AG10803 (cell line): ENCODE measurements at places on chromosomes 1 and 21.

DNA sequence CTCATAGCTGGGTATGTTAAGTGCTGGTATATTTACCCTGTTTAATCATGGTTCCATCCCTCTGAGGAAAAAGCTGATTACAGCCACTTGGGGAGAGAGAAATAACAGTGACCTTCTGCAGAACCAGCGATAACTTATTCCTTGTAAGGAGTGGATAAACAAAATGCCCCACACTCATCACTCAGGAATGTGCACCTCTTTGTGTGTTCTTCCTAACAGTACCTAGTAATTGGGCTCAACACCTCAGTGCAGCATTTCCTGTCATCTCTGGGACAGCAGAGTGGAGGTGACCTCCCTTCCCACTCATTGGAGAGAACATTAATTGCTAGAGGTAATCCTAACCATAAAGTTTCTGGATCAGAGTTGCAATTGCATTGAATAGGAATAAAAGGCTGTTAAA lies 112.5 kb upstream of the F3 start:
- peak; percentile 43 for DNase-seq

DNA sequence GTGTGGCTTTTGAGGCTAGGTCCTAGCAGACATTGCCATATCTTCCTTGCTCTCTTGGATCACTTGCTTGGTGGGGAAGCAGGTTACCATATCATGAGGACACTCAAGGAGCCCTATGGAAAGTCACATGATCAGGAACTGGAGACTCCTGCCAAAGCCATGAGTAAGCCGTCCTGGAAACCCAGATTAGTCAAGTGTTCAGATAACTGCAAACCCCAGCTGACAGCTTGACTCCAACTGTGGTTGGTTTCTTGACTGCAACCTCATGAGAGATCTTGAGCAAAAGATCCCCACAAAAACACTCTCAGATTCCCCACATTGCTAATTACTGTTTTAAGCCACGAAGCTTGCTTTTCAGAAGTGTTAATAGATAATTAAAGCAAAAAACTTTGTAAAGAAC lies 58.6 kb downstream of the CACNA1E start:
- peak; percentile 1 for DNase-seq

DNA sequence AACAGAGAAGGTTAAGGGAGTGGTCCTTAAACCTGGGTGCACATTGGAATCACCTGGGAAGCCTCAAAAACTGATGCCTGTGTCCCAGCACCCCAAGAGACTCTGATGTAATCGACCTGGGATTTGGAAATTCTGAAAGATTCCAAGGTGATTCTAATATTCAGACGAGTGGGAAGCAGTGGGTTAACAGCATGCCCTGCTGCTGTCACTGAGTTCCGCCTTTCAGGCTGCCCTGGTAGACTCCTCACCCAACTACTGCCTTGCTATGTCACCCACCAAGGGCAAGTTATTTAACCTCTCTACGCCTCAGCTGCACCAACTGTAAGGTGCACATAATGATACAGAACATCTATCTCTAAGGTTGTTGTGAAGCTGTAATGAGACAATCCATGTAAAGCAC lies 59.2 kb downstream of the CD34 start:
- no peak for DNase-seq

GRCh38 chr1:82704393-82704792 lies 903.7 kb downstream of the ADGRL2 start:
- DNase-seq: no peak

DNA sequence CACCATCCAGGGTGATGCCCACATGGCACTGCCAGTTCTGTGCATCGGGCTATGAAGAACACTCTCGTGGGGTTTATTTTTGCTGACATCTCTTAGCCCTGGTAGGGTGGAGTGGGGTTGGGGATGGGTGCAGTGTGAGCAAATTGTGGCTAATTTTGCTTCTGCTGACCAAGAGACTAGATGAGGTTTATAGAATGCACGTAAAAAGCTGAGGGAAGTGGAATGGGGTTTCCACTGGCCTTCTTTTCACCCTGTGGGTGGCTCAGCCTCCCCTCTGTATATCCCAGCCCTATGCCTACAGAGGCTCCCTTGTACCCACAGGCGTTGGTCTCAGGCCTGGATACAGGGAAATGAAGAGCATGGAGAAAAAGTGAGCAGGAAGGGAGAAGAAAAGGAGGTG lies 44.1 kb upstream of the RAB4A start:
- no peak for DNase-seq

GRCh38 chr1:199723250-199723956 lies 304.1 kb upstream of the NR5A2 start:
- peak; percentile 52 for DNase-seq

- DNase-seq: no peak
These were observed 3.9 kb downstream of the KPRP start for GRCh38 chr1:152761609-152762213.

DNA sequence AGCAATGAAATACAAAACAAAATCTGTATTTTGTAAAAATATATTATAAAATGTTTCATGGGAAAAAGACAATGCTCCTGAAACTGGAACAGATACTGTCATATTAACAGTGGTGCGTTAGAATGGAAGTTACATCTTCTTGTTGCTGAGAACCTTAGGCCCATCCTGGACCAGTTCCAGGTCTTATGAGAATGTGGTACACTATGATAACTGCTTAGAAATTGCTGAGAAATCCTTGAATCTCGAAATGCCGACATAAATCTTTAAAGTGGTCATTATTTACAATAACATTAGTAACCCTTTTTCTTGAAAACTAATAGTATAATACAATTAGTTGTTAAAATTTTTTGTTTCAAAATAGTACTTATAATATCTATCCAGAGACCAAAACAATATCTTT lies 747.9 kb upstream of the NCAM2 start:
- DNase-seq: no peak

DNA sequence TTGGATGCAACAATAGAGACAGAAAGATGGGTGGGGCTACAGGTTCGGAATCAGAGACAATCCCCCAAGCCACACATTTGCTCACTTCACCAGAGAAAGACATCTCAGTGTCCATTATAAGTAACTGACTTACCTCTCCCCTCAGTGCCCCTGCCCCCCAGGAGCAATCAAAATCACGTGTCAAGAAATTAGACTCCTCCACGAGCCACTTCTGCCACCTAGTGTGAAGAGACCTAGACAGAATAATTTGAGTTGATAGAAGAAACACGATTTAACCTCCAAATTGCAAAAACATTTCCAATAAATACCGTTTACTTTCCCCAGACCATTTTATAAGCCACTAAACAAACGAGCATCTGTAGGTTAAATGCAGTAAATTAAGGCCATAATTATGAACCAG lies 123.2 kb downstream of the SLC30A10 start:
- no peak for DNase-seq

GRCh38 chr1:184114818-184115398 lies 63.4 kb downstream of the TSEN15 start:
- DNase-seq: no peak

DNA sequence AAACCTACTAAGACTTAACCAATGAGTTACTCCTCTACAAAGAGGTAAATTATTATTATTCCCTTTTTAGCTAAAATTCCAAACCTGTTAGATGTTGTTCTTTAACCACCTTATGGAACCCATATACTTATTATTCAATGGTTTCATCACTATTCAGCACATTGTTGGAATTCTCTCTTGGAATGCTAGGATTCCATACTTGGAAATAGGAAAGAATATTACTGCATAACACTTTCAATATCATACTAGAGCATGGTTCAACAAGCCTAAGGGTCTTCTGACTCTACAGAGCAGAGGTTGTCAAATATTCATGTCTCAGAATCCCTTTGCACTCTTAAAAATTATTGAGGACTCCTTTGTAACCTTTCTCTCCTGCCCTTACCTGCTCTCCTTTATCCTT lies 69.4 kb downstream of the DEGS1 start:
- peak; percentile 26 for DNase-seq

GRCh38 chr1:107524301-107524700 lies 383.5 kb downstream of the NTNG1 start:
- DNase-seq: no peak

DNA sequence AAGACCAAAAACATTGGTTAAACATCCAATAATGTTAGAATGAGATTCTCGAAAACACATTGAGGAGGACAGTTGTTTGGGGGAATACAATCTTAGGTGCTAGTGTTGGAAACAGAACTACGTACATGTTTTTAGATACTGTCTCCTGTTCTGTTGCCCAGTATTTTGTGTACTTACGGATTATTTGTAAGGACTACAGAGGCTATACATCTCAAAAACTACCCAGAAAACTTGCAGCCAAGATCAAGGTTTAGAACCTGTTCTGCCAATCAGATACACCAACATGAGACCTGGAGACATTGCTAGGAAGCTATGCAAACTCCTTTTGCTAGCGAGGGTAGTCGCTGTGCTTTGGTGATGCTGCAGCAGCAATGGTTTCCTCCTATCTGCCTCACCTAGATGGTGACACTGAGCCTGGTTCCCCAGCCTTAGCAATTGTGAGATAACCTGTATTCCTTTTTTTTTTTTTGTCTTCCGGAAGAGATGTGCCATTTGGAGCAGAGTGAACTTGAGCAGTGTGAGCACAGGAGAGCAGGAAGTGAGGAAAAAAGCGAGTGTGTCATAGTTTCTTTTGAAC lies 21.8 kb downstream of the YBX1 start:
- DNase-seq: no peak
